ENCODE measurements at places on chromosomes 2 and 18. TPM values are rescaled to one million over a fixed set of nuclear protein-coding genes. Genes with fewer than 3 reads are reported as not detected.

GRCh38 chr18:9066817-9067306 lies 35.6 kb upstream of the NDUFV2 start:
- no peak for DNase-seq

DNA sequence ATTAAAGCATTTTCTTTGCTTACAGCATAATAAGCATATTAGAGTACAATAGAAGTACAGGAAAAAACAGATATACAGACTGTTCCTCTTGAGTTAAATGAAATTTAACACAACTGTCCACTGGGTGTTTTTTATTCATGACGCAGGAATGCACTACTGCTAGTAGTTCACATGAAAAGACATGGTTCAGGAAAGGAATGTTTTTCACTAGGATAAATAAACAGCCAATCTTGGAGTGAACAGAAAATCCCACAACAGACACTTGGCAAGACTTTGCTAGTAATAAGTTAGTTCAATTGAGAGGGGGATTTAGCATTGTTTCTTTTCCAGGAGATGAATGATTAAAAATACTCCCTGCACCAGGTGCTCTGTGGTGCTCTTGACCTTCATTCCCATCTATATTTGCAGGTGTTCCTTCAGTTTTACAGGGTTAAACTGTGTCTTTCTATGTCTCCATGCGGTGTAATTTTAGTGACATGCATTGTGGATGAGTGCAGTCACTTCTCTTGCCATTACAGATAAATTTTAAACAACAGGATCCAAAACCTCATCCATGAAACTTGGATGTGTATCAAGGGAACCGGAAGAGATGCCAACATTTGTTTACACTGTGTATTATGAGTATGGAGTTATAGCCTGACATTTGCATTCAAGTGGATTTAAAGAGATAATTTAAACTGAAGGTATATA lies 796.6 kb downstream of the DSC3 start:
- no peak for DNase-seq

CNGA3 gene
- not detected for total RNA-seq

USP34 gene
- 184 TPM for total RNA-seq

HJURP gene
- total RNA-seq, result 0.87 TPM

GRCh38 chr18:51603111-51603510 lies 405.6 kb upstream of the MEX3C start:
- no peak for DNase-seq

DNA sequence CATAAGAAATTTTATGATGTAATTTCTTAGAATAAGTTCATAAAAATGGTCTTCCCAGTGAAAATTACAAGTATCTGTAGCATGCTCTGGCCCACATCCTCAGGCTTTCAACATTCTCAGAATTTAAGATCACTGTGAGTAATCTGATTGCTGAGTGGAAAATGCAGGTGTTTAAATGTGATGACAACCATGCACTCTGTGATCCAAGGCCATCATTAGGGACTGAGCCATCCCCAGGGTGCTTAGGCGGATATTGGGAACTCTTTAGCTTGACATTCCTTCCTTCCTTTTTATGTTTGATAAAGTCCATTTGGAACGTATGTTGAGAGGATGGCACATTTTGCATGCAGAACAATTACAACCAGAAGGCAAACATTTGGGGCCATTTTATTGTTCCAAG lies 95.5 kb downstream of the ARL4C start:
- DNase-seq, result no peak

DNA sequence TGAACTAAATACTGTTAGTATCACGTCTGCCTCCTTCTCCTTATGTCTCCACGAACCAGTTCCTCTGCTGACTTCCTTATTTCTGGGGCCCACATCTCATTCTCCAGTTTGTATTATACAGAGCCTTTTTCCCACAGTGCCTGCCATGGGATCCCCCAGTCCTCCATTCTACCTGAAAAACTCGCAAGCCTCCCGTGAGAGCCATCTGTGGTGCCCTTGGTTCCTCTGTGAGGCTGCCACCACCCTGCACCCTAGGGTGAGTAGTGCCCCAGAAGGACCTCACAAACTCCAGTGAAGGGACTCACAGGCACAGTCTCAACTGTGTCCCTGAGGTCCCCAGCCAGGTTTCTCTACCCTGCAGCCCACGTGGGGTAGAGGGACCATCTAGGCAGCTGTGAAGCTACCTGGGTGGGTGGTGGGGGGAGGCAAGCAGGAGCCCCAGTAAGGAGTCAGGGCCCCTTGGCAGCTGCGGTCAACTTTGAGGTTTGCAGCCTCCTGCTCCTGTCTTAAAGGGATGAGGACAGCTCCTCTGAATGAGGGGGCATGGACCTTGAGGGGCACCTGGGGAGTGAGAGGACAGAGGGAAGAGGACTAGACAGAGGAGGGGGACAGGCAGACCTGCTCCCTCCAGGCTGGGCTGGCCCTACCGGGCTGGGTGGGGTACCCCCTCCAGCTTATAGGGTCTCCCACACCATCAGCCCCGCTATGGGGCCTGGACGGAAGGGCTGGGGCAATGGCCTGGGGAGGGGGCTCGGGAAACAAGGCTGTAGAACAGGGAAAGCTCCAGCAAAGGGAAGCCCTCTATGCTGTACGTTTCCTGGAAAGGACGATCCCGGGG lies 1.0 kb downstream of the PSTPIP2 start:
- peak; percentile 24 for DNase-seq

GRCh38 chr2:122340246-122340645 lies 584.8 kb downstream of the TSN start:
- no peak for DNase-seq

- DNase-seq, result peak; percentile 25
Measured at GRCh38 chr2:127410871-127411652, 7.2 kb upstream of the PROC start.

- no peak for DNase-seq
Measured at GRCh38 chr18:13235421-13235831, 16.9 kb downstream of the LDLRAD4 start.

DNA sequence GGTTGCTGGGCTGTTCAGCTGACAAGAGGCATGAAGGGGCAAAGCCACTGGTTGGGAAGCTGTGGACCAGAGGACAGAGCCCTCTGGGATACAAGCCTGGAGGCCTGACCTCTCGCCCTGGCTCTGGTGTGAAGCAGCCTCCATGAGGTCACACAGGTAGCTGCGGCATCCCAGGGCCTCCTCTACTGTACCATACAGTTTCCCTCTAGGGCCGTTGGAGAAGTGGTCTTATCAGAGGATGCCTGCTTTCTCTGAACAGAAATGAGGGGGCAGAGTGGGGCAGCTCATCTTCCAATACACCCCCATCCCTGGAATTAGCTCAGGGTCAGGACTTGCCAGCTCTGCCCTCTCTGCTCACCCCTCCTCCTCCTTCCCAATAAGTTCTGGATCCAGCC lies 135.1 kb upstream of the SMAD2 start:
- no peak for DNase-seq

GRCh38 chr2:230205034-230205433 lies 14.8 kb downstream of the SP110 start:
- DNase-seq, result no peak

GRCh38 chr2:62329797-62330196 lies 133.9 kb downstream of the B3GNT2 start:
- DNase-seq, result no peak

PDE6D gene
- total RNA-seq, result 29.2 TPM

DNA sequence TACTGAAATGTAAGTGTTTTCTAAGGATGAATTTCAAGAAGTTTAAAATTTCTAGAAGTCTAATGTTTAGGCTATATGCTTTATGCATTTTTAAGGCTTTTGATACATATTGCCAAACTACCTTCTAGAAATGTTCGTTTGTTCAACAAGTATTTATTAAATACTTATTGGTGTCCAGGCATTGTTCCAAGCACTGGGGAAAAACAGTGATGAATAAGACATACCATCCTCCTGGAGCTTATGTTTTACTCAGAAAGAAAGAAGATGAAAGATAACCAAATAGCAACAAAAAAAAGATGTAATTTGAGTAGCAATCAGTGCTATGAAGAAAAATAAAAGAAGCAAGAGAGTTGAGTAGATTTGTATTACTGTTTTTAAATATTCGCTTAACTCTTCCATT lies 692.9 kb downstream of the SLC4A3 start:
- no peak for DNase-seq

DNA sequence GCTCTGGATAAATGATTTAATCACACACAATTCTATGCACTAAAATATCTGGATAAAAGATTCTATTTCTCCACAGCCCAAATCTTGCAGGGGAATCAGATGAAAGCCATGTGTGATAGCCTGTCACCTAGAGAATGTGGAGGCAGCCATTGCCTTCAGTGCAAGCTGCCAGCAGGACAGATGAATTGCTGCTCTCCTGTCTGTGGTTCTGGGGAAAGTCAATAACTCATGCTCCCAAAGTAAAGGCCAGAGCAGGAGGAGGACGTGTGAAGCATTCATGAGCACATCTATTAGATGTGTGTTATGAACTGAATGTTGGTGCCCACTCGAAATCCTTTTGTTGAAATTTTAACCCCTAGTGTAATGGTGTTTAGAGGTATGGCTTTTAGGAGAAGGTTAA lies 195.1 kb downstream of the RDH14 start:
- DNase-seq, result no peak

FZD7 gene
- total RNA-seq, result 0.27 TPM

All from natural killer cell (primary cell).